ENCODE measurements at places on chromosomes 4 and X.

DNA sequence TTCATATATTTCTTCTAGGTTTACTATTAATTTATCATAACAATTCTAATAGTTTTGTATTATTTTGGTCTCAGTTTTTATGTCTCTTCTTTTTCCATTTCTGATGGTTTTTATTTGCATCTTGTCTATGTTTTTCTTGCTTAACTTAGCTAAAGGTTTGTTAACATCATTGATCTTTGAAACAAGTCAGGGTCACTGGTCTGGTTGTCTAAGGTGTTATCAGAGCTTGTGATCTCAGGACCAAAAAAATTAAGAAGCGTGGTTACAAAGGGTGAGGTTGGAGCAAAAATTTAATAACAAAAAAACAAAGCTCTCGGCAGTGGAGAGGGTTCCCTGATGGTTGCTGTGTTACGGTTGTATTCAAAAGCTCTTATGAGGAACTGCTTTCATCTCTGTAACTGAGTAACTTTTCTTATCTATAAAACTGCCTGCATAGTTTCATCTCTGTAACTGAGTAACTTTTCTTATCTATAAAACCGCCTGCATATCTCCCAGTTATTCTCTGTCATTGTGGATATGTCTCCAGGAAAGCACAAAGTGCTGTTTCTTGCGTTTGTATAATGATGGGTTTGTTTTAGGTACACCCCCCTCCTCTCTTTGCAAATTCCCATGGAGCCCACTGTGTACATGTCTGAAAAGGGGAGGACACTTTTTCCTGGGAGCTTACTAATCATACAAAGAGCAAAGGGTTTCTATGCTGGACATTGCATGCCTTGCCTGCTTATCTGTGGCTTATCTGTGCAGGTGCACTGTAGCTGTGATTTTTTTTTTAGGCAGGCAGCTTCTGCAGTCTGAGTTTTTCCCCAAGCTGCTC, 62.4 kb upstream of the UGT2B15 start:
- no peak for DNase-seq

- no peak for DNase-seq
Measured at GRCh38 chr4:6687947-6688878, 5.5 kb upstream of the S100P start.

GRCh38 chr4:41472081-41472480, 65.9 kb upstream of the LIMCH1 start:
- DNase-seq, result no peak

DNA sequence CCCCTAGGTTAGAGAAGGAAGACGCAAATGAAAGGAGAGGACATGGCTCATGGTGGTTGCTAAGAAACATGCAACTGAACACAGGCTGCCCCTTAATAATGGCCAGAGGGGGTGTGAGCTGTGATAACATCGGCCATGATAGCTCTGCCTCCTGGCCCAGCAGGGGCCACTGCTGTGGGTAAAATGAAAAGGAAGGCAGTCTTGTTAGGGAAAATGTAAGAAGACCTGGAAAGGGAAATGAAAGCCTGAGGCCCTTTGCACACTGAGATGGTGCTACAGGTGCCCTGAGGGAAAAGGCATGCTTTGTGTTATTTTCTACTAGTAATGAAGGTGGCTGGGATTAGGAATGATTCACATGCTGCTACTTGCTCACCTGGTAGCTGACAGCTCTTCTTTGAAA, 123.6 kb upstream of the MID1 start:
- DNase-seq, result no peak

- no peak for DNase-seq
Measured at GRCh38 chrX:150291014-150291413, 72.1 kb upstream of the MAMLD1 start.

GRCh38 chrX:131332331-131332730, 43.2 kb upstream of the IGSF1 start:
- no peak for DNase-seq

- no peak for DNase-seq
Measured at GRCh38 chrX:43741843-43742573, 85.9 kb downstream of the MAOA start.

DNA sequence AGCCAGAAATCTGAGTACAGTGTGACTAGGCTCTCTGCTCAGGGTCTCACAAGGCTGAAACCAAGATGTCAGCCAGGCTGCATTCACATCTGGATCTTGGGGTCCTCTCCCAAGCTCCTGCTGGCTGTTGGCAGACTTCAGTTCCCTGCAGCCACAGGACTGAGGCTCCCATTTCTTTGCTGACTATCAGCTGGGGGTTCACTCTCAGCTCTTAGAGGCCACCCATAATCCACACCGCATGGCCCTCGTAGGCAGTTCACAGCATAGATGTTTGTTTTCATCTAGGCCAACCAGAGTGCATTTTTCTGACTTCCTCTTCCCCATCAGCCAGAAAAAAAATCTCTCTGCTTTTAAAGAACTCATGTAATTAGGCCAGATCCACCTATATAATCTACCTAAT, 8.2 kb upstream of the WDR44 start:
- no peak for DNase-seq

- DNase-seq, result peak; percentile 27
Measured at GRCh38 chr4:17347445-17347844, 164.4 kb downstream of the QDPR start.

DNA sequence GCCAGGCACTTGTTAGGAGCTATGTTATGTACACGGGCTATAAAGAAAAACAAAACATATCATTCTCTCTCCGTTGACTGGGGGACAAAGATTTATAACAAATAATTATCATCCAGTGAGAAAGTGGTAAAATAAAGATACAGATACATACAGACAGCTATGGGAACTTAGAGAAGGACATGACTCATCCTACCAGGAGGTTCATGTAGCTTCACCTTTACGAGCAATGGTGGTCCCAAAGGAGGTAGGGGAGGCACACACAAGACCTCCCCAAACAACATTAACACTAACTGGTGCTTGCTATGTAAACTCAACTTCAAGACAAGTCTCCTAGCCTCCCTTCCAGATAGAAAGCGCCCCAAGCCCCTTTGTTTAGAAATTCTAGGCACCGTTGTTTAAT, 8.9 kb downstream of the AMBN start:
- DNase-seq, result no peak

- no peak for DNase-seq
Measured at GRCh38 chr4:73451981-73452747, 16.1 kb downstream of the AFP start.

- DNase-seq, result no peak
Measured at GRCh38 chrX:37594755-37595382, 23.4 kb downstream of the LANCL3 start.

DNA sequence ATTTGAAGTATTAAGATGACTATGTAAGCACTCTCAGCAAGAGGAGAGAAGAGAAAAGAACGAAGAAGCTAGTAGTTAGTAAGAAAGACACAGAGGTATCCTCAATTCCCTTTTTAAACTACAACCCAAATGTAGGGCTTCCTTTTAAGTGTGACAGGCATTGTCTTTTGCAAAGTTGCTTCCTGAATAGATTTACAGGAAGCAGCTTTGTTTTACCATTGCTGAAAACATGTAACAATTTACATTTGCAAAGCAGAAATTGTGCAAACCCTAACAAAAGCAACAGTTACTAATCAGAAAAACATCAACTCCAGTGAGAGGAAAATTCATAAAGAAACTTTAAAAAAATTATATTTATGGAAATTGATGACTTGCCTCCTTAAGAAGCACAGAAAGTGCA, 96.4 kb downstream of the FAM13A start:
- no peak for DNase-seq

- DNase-seq, result no peak
Measured at GRCh38 chr4:141142423-141142822, 9.2 kb upstream of the RNF150 start.

GRCh38 chrX:23901805-23902204, 5.9 kb downstream of the APOO start:
- DNase-seq, result no peak

DNA sequence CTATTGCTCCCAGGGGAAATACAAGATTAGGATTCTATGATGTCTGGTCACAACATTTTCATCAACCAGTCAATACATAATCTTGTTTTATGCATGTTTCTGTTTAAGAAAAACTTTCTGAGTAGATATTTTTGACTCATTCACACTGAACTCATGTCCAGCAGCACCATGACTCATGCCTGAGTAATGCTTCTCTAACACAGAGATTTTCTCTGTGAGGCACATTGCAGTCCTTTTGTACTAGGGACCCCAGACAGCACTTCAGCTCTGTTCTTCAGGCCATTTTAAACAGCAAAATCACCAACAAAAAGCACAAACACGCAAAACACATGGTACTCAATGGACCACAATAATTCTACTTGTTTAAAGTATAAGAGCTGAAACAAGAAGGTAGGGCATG, 83.6 kb downstream of the MXRA5 start:
- no peak for DNase-seq

- no peak for DNase-seq
Measured at GRCh38 chrX:69262036-69262936, 97.0 kb upstream of the PJA1 start.

GRCh38 chr4:70754990-70755688, 33.4 kb downstream of the RUFY3 start:
- no peak for DNase-seq

DNA sequence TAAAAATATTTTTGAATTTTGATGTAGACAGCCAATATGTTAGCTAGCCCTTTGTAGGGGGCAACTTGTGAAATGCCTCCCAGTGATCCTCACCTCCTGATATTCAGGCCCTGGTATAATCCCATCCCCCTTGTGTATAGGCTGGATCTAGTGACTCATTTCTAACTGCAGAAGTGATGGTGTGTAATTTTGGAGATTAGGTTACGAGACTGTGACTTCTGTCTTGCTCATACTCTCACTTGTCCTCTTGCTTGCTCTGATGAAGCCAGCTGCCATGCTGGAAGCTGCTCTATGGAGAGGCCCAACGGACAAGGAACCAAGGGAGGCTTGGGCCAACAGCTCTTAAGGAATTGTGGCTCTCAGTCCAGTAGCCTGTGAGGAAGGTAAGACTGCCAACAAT, 61.7 kb downstream of the GPR82 start:
- DNase-seq, result no peak

DNA sequence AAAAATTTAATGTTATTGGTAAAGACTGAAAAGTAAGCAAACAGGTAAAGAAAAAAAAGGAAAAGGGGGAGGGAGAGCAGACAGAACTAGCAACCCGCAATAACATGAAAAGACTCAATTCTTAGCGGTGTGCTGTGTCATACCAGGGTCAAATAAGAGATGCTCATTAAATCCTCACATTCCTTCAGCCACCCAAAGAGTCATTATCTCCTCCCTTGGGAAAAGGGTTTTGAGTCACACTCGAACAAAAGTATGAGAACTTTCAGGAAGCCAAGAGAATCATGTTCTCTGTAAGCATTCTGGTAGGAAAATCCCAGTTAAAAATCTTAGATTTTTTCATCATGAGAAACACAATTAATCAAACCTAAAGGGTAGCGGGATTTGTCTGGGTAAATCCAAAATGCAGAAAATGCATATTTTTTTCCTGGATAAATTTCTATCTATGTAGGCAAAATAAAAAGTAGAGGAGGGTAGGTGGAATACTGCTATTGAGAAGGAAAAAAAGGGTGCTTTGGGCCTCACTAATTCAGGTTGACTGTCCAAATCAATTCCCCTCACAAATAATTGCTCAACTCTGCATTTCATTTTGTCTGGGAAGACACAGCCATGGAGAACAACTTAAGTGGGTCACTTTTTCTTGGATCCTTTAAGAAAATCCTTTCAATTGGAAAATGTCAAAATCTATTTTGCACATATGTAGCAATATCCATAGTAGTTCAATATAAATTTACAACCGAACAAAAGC, 23.2 kb downstream of the TNIP3 start:
- DNase-seq, result no peak

DNA sequence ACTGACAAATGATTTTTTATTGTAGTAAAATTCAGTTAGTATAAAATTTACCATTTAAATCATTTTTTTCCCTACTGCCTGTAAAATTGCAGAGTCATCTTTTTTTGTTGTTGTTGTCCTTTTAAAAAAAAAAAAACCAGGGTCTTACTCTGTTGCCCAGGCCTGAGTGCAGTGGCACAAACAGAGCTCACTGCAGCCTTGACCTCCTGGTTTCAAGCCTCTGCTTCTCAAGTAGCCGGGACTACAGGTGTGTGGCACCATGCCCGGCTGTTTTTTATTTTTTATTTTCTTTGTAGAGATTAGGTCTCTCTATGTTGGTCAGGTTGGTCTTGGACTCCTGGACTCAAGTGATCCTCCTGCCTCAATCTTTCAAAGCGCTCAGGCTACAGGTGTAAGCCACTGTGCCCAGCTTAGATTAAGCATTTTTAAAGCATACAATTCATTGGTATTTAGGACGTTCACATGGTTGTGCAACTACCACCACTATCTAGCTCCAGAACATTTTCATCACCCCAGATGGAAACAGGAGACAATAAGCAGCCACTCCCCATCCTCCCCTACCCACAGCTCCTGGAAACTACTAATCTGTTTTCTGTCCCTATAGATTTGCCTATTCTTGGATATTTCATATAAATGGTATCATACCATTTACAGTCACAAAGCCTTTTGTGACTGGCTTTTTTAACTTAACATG, 59.7 kb upstream of the PGRMC2 start:
- no peak for DNase-seq

DNA sequence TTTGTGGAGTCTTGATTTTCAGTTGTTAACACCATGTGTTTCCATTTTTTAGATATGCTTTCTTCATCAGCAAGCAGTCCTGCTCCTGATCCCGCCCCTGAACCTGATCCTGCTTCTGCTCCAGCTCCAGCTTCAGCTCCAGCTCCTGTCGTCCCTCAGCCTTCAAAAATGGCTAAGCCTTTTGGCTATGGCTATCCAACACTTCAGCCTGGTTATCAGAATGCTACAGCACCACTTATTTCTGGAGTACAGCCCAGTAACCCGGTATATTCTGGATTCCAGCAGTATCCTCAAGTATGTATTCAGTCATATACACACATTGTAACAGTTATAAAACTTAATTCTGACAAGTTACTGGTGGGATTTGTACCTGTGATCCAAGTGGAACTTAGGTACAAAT, 60.9 kb downstream of the SEC24B start:
- DNase-seq, result no peak

GRCh38 chr4:69025191-69025998, 70.9 kb upstream of the UGT2B7 start:
- DNase-seq, result no peak

GRCh38 chr4:6404611-6405396, 67.6 kb downstream of the PPP2R2C start:
- DNase-seq, result no peak

DNA sequence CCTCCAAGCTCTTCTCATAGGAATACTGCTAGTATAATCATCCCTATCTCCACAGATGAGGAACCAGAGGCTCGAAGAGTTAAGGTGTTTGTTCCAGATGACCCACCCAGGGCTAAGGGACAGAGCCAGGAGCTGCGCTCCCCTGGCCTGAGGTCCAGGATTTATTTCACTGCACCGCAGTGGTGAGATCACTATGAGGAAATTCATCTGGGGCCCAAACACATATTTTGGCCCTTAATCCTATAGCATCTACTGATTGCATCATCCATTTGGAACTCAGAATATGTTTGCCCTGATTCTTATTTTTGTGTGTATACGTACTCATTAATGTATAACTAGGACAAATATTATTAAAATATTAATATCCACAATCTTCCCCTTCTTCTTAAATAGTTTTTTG, 100.1 kb upstream of the RBPJ start:
- DNase-seq, result no peak
